T-cell (primary cell): ENCODE measurements at places on chromosomes 12 and 14.

GRCh38 chr14:75877884-75878283 is 103.9 kb downstream of the TGFB3 start:
- no peak overlapping the region for H3K4me3 ChIP-seq
- no peak overlapping the region for H3K27ac ChIP-seq
- no peaks in the 10 kb centered on the region for H3K36me3 ChIP-seq
- no peak for DNase-seq
- H3K27me3 ChIP-seq, result no peaks in the 10 kb centered on the region

- no peaks in the 10 kb centered on the region for H3K36me3 ChIP-seq
- H3K4me3 ChIP-seq, result peak overlapping the region; percentile 34
- H3K27ac ChIP-seq, result peak overlapping the region; percentile 90
- peak; percentile 47 for DNase-seq
- no peaks in the 10 kb centered on the region for H3K27me3 ChIP-seq
Measured at GRCh38 chr14:61385002-61385685, 63.8 kb downstream of the PRKCH start.

- H3K36me3 ChIP-seq, result no peaks in the 10 kb centered on the region
- H3K4me1 ChIP-seq, result no peaks in the 10 kb centered on the region
- no peak overlapping the region for H3K4me3 ChIP-seq
- H3K27ac ChIP-seq, result no peak overlapping the region
- peaks cover 3% of the 10 kb centered on the region for H3K27me3 ChIP-seq
Measured at GRCh38 chr14:94395888-94396574, 7.6 kb upstream of the SERPINA1 start.

- H3K36me3 ChIP-seq, result no peaks in the 10 kb centered on the region
- no peaks in the 10 kb centered on the region for H3K27me3 ChIP-seq
- H3K4me3 ChIP-seq, result no peak overlapping the region
- no peak overlapping the region for H3K27ac ChIP-seq
Measured at GRCh38 chr14:32561520-32561919, 232.4 kb downstream of the AKAP6 start.

DNA sequence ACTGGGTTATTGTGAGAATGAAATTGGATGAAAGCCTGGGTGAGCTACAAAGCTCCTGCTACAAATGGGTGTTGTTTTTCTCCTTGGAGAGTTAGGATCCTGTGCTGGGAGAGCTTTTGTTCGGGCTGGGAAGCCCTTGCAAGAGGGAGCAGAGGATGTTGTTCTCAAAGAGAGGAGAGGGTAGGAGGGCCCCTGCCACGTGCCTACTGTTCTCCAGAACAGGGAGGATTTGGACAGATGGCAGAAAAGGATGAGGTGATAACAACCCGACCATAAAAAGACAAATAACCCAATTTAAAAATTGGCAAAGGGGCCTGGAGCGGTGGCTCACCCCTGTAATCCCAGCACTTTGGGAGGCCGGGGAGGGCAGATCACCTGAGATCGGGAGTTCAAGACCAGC is 68.8 kb downstream of the GALNT16 start:
- peaks cover 18% of the 10 kb centered on the region for H3K27me3 ChIP-seq
- H3K4me1 ChIP-seq, result peaks cover under 1% of the 10 kb centered on the region
- no peaks in the 10 kb centered on the region for H3K36me3 ChIP-seq
- no peak overlapping the region for H3K27ac ChIP-seq

DNA sequence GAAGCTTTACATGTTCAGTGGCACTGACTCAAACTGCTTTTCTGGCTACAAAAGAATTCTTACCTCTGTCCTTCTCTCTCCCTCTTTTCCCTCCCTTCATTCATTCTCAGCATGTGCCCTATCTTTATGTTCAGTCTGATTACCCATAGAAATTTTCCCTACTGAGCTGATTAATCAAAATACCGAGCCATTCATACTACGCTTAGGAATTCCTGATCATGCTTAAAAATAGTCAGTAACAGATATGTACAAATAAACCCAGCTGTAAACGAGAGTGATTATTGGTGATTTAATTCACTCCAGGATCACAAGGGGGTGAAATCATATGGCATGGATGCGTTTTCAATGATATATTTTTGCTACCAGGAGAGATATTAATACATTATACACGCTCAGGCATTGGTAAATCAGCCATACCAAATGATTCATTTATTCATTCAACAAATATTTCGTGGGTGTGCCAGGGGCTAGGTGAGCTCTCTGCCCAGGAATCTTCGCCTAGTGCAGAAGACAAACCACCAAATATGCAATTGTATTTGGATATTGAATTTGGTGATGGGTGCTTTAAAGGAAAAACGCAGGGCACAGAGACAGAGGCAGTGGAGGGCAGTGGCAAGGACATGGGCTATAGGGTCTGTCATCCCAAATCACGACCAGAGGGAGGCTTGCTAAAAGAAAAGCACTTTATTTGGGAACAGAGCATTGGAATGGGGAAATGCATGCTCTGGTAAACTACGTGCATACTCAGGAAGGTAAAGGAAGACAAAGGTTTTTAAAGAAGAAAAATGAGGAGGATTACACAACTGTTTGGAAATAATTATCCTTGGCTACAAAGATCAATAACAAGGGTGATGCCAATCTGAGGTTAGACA is 13.9 kb upstream of the VRK1 start:
- H3K4me3 ChIP-seq, result no peak overlapping the region
- H3K36me3 ChIP-seq, result no peaks in the 10 kb centered on the region
- no peaks in the 10 kb centered on the region for H3K4me1 ChIP-seq
- no peak overlapping the region for H3K27ac ChIP-seq
- DNase-seq, result no peak

- no peaks in the 10 kb centered on the region for H3K36me3 ChIP-seq
- H3K27me3 ChIP-seq, result no peaks in the 10 kb centered on the region
- peak; percentile 36 for DNase-seq
- H3K4me1 ChIP-seq, result peaks cover 36% of the 10 kb centered on the region
Measured at GRCh38 chr14:102525219-102525928, 15.8 kb upstream of the ANKRD9 start.

DNA sequence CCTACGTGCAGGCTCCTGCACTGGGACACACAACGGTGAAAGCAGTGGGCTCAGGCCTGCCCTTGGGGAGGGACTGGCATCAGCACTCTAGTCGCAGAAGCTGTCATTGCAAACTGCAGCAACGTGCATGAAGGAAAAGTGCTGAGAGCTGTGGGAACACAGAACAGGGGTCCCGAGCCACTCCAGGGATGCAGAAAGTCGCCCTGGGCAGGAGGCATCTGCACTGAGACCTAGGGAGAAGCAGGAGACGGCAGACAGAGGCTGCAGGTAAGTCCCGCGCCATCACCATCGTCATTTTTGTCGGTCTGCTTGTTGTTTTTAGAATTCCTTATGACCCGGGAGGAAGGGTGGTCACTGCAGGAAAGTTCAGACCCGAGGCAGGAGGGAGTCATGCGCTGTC is 21.6 kb upstream of the RIMBP2 start:
- peaks cover 22% of the 10 kb centered on the region for H3K27me3 ChIP-seq
- H3K36me3 ChIP-seq, result no peaks in the 10 kb centered on the region
- no peak for DNase-seq
- H3K27ac ChIP-seq, result no peak overlapping the region
- no peaks in the 10 kb centered on the region for H3K4me1 ChIP-seq
- no peak overlapping the region for H3K4me3 ChIP-seq

DNA sequence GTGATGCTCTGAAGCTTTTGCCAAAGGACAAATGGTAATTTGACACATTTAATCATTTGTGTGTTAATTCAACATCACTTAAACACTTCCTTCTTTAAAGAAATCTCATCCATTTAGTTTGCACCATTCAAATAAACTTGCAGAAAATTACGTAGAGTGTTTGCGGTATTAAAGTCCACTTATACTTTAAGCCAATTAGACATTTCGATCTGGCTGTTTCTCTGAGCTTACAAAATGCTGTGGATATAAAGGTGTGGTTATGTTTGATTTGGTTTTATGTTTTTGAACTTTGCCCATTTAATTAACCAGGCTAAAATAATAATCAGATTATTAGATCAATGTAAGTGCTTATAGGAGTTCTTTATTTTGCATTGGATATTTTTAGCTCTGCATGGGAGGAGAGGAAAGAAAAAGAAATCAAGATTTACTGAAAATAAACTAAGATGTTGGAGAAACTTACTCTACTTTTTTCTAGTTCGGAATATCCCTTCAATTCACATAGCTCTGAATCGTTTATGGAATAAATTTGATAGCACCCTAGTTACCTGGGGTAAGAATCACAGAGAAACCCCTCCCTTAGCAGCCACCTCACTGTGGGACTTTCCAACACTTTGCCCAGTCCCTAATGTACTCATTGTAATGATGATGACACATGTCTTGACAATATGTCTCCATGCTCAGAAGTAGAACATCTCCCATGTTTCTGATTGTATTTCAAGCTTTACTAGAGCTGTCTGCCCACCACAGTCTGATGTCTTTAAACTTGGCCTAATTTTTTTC is 268.0 kb downstream of the BTG1 start:
- H3K27me3 ChIP-seq, result no peaks in the 10 kb centered on the region
- peak overlapping the region; percentile 97 for H3K27ac ChIP-seq
- H3K4me3 ChIP-seq, result no peak overlapping the region
- peaks cover 38% of the 10 kb centered on the region for H3K4me1 ChIP-seq
- peak; percentile 50 for DNase-seq

DNA sequence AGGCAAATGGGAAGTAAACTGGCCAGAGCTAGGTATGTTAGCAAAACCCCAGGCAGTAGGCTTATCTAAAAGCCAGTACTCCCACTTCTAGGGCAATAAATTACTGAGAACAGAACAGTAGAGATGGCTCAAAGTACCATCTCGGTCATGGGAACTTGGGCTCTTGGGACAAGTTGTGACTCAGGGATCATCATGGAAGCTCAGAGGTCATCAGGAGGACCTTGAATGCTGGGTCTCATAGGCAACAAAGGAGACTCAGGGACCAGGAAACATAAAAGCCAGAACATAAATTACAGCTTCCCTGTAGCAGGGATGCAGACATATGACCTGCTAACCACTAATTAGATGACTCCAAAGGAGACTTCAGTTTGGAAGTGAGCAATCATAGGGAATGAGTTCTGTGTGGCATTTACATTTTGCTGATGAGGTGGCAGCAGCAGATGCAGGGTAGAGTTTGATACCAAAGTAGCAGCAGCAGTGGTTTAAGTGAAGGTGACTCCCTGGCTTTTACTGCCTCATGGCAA is 97.6 kb upstream of the SCAF11 start:
- no peaks in the 10 kb centered on the region for H3K27me3 ChIP-seq
- H3K4me1 ChIP-seq, result no peaks in the 10 kb centered on the region
- H3K4me3 ChIP-seq, result no peak overlapping the region
- no peaks in the 10 kb centered on the region for H3K36me3 ChIP-seq

DNA sequence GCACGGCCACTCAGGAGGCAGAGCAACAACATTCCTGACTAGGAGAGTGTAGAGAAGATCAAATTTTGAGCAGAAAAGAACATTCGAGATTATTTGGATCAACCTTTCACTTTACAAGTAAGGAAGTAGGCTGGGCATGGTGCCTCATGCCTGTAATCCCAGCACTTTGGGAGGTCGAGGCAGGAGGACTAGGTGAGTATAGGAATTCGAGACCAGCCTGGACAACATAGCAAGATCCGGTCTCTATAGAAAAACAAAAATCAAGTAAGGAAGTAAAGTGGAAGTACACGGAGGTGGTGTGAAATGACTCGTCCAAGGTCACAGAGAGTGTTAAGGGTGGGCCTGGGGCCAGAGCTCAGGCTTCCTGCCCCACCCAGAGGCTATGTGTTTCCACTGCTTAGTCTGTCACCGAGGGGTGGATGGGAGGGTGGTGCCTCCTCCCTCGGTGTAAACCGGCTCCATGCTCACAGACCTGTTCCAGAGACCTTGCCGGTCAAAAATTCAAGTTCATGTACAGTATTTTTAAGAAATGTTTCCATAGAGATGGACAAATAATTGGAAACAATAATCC is 51.9 kb downstream of the MAP1LC3B2 start:
- H3K4me1 ChIP-seq, result no peaks in the 10 kb centered on the region
- DNase-seq, result no peak
- H3K36me3 ChIP-seq, result no peaks in the 10 kb centered on the region
- H3K4me3 ChIP-seq, result no peak overlapping the region
- H3K27me3 ChIP-seq, result no peaks in the 10 kb centered on the region

GRCh38 chr12:6523708-6524107 is 10.6 kb upstream of the GAPDH start:
- peaks cover 93% of the 10 kb centered on the region for H3K36me3 ChIP-seq
- no peaks in the 10 kb centered on the region for H3K4me1 ChIP-seq
- no peak overlapping the region for H3K27ac ChIP-seq

DNA sequence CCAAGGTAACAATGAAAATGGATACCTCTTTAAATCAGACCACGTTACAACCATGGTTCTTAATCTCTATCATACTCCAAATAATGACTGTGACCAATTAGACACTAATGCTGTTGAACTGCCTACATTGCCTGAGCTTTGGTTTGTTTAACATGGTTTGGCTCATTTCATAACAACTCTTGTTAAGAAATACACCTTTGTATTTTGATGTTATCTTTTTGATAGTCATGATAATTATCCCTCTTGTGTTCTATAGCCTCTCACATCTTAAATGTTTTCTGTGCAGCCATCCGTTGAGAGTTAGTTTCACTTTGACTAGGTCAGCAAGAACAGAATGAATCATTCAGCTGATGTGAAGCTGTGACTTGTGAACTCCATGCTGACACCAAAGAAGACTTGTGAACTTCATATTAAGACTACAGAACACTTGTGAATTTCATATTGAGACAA is 75.5 kb upstream of the RERGL start:
- H3K27ac ChIP-seq, result no peak overlapping the region
- H3K4me1 ChIP-seq, result no peaks in the 10 kb centered on the region
- H3K36me3 ChIP-seq, result no peaks in the 10 kb centered on the region
- DNase-seq, result no peak

GRCh38 chr12:6607751-6608591 is 792 bp upstream of the CHD4 start:
- H3K27ac ChIP-seq, result peak overlapping the region; percentile 90
- no peaks in the 10 kb centered on the region for H3K27me3 ChIP-seq
- no peak overlapping the region for H3K4me3 ChIP-seq
- H3K36me3 ChIP-seq, result no peaks in the 10 kb centered on the region

DNA sequence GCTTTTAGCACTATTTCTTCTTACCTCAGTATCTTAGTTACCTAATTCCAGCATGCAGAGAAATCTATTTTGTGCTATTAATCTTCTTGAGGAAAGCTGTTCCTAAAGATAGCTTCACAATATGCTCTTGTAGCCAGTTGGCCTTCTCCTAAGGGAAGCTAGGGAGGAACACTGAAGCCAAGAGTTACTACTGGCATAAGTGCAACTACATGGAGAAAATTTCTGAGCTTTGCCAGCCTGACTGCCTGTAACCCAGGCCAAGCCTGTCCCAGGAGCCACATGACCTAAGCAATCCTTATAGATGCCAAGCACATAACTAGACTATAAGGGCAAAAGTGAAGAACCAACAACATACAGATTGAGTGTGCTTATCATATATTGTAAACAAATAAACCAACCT is 890.2 kb downstream of the FLRT2 start:
- no peak overlapping the region for H3K4me3 ChIP-seq
- H3K4me1 ChIP-seq, result no peaks in the 10 kb centered on the region
- no peaks in the 10 kb centered on the region for H3K36me3 ChIP-seq
- no peaks in the 10 kb centered on the region for H3K27me3 ChIP-seq
- no peak for DNase-seq
- H3K27ac ChIP-seq, result no peak overlapping the region

- no peaks in the 10 kb centered on the region for H3K36me3 ChIP-seq
- peaks cover 4% of the 10 kb centered on the region for H3K4me1 ChIP-seq
- H3K27ac ChIP-seq, result no peak overlapping the region
- no peak for DNase-seq
Measured at GRCh38 chr12:11741434-11742092, 92.1 kb downstream of the ETV6 start.
